NCI-H774 (cell line): ENCODE measurements at places on chromosomes 2 and 18.

- no peak for DNase-seq
Measured at GRCh38 chr2:9918275-9918674, 33.2 kb upstream of the GRHL1 start.

- no peak for DNase-seq
Measured at GRCh38 chr2:183530333-183530901, 406.2 kb downstream of the NUP35 start.

GRCh38 chr2:58070765-58071164 is 24.2 kb downstream of the VRK2 start:
- DNase-seq: no peak

GRCh38 chr2:3446381-3446780 is 66.9 kb downstream of the TRAPPC12 start:
- DNase-seq: no peak

GRCh38 chr2:230423851-230424458 is 8.0 kb downstream of the SP100 start:
- DNase-seq: no peak

- DNase-seq: no peak
Measured at GRCh38 chr2:66481100-66481549, 46.2 kb downstream of the MEIS1 start.

- no peak for DNase-seq
Measured at GRCh38 chr2:220811115-220811514, 761.0 kb downstream of the EPHA4 start.

- no peak for DNase-seq
Measured at GRCh38 chr2:96315400-96316071, 9.6 kb upstream of the ITPRIPL1 start.

- no peak for DNase-seq
Measured at GRCh38 chr2:234451852-234452625, 44.8 kb downstream of the ARL4C start.

GRCh38 chr18:24072743-24073142 is 58.2 kb downstream of the TTC39C start:
- DNase-seq: no peak

DNA sequence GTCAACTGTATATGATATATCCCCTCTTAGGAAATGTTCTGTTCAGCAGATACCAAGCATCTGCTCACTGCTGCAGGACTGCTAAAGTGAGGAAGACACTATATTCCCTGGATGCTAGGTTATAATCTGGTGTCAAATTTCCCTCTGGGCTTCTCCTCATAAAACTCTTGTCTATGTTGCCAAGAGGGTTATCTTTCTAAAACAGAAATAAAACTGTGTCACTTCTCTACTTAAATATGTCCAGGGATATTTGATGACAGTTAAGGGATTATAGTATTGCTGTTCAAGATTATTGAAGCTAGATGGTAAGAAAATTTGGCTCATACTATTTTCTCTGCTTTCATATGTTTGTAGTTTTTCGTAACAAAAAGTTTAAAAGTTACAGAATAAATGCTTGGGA is 30.5 kb upstream of the SNRNP27 start:
- no peak for DNase-seq

DNA sequence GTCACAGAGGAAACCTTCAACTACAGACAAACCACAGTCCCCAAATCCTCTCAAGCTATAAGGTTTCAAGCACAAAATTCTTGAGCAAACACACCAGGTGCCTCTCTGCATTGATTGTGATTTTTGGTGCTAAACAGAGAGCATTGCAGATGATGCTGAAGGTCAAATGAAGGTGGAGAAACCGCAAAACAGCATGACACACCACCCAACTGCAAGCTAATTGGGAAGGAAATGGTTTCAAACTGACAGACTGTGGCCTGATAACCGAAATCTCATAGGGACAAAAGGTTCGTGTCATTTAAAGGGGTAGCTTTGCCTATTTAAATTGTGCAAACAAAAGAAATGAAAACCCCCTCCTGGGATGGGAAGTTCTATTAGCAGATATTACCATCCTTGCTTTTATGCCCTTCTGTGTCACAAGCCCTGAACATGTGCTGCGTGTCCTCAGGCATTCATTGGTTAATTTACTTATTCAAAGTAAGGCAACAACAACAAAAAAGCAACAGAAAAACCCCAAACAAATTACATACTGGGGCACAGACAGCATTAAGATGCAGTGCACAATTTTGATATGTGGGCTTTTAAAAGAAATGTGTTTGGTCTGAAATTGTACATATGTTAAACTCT is 154.9 kb downstream of the AQP4 start:
- no peak for DNase-seq

DNA sequence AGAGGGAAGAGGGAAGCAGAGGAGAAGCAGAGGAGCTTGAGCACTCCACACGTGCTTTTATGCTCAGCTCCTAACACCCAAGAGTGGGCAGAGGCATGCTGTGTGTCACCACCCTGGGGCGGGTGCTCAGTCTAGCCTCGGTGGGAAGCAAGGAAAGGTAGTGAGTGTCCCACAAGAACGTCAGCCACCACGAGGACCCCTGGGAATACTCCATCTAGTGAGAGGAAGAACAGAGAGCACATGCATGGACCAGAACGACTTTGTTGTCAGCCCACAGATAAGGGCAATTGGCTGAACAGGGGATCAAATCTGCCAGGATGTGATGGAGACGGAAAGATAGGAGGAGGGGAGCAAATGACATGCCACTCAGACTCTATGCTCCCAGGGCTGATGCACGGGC is 83.4 kb downstream of the XDH start:
- no peak for DNase-seq

- no peak for DNase-seq
Measured at GRCh38 chr2:6538607-6539006, 327.1 kb downstream of the CMPK2 start.

DNA sequence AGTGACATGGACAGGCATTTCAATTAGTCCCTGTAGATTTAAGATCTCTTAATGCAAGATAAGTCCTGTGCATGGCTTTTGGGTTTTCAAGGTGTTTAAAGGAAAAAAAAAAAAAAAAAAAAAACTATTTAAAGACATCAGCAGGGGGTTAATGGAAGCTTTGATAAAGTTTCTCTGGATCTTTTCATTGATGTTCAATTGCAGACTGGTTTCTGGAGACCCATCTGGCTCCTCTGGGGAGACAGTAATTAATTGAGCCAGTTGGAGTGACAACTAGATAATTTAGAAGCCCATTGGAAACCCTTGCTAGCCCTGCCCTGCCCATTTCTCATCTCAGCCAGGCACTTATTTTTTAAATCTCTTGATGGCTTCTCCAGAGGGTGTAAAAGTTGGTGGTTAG is 98.7 kb downstream of the EPHA4 start:
- DNase-seq: no peak

DNA sequence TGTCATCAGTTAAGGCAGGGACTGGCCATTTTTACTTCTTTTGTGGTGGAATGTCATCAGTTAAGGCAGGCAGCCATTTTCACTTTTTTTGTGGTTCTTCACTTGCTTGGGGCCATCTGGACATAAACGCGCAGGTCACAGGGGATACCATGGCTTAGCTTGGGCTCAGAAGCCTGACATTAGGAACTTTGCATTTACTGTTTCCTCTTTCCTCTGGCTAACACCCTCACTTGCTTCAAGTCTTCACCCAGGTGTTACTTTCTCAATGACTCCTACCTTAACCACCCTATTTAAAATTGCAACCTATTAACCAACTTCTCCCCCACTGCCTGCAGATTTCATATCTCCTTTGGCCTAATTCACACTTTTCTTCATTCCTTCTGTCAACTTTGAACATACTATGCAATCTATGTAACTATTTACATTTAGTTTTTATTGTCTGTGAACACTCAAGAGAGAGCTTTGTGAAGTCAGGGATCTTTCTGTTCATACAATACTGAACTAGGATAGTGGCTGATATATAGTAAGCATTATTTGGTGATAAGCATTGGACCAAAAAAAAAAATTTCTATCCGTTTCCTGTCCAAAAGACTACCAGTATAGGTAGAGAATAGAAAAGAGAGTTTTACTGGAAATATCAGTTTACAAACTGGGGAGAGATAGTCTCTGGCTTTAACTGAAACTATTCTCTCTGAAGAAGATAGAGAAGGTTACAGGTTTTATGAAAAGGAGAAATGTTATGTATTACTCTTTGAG is 600.1 kb upstream of the ZNF804A start:
- no peak for DNase-seq

DNA sequence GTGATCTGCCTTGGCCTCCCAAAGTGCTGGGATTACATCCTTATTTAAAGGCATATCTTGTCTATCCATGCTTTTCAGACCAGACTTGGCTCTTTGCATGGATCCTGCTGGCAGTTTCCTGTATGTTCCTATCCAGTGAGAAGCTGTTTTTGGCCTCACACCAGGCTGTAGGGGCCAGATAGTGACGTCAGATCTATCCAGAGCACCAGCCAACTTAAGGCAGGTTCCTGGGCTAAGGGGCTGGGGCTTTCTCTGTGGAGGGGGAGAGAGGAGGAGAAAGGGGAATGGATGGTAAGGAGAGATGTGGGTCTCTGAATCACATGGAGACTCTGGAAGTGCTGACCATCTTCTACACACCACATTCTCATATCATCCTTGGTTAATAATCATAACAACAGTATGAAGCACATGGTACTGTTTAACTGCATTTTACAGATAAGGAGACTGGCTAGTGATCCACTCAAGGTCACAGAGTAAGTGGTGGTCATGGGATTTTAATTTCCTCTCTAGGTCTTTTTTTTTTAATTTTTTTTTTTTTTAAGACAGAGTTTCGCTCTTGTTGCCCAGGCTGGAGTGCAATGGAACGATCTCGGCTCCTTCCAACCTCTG is 2.0 kb upstream of the FAM117B start:
- DNase-seq: no peak

DNA sequence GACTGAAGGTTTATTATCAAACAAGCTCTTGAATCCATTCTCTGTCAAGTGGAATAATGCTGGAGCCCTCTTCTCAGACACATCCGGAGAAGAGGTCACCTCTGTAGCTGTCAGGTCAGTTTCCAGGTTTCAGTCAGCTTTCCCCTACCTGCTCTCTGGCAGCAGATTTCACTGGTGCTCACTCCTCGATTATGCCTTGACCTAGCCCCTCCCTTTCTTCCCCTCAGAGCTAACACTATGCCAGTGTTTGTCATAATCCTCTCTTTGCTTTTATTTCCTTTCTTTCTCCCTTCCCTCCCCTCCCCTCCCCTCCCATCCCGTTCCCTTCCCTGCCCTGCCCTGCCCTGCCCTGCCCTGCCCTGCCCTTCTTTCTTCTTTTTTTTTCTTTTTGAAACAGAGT is 22.5 kb upstream of the PLEKHM3 start:
- DNase-seq: no peak

GRCh38 chr2:69345434-69345833 is 41.6 kb downstream of the GFPT1 start:
- DNase-seq: no peak

DNA sequence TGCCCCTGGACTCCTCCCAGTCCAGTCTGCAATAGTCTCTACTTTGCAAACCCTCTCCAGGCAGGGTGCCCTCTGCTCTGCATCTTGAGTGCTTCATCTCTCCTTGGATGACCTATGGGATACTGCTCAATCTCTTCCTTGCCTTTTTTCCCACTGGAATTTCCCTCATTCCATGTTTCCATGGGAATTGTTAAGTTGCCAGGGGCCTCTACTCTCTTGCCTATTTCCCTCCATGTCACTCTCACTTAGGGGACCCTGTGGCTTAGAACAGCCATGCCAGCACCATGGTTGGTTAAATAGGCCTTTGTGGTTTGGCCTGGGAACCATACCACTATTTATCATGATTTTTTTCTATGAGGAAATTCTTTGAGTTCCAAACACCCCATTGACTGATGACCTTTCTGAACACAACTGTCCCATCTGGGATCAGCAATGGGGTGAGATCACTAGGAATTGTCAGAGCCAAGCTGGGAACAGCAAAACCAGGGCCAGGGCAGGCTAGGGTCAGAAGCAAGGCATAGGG is 91.4 kb upstream of the RBMS1 start:
- DNase-seq: no peak

- peak; percentile 54 for DNase-seq
Measured at GRCh38 chr2:196592331-196592910, 47.1 kb upstream of the CCDC150 start.

GRCh38 chr2:204881655-204882054 is 336.4 kb downstream of the PARD3B start:
- no peak for DNase-seq

DNA sequence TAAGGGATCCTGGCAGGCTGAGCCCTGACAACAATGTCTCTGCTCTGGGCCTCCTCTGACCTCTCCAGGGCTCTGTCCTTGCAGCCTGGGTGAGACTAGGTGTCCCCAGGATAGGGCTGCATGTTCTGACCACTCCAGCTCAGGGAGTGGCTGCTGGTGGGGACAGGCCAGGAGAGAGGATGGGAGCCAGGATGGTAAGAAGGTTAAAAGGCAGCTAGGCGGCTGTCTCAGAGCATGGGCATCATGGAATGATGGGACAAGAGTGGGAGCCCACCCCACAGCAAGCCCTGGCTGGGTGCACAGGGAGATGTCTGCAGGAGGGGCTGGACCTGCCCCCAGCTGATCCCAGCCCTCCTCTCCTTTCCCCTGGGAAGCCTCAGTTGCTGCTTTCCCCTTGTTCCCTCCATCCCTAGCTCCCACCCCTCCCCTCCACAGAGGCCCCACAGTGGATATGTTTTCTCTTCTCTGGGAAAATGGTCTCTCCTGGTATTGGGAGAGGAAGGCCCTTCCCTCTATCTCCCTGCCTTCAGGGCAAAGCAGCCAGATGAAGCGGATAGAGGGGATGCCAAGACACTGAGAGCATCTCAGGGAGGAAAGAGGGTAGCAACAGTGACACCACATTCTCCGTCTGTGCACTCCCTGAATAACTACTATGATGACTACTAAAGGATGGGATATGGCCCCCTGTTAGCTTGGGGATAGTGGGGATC is 334.3 kb downstream of the DYSF start:
- DNase-seq: no peak

DNA sequence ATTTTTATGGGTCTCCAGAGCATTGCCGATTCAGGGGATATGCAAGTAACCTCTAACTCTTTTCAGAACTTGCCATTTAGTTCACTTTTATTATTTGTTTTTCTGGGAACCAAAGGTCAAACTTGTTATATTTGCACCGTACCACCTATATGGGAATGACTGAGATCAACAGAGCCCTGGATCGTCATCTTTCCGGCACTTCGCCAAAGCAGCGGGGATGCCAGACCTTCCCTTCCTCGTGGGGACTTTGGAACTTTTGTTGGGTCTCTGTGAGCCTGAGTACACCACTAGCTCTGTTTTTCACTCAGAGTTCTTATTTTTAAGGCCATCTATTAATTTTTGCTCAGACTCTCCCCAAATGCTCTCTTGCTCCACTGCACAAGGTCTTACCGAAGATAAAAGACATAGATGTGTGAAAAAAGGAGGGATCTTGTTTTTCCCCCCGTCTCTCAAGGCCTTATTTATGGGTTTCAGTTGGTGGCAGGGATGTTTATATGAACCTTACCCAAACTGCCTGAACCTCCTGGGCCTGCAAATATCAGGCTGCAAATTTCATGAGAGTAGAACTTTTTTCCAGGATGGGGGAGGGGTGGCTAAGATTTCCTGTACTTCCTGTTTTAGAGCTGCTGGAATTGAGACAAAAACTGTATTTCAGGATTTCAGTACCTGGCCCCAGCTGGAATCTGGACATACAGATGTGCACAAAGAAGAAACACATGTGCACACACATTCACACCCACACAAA is 350.3 kb downstream of the HRH4 start:
- DNase-seq: no peak

GRCh38 chr2:119369845-119370244 is 3.1 kb downstream of the DBI start:
- DNase-seq: no peak
